Right ventricle myocardium superior (tissue), 1 donor: ENCODE measurements at places on chromosomes 4 and X. TPM values are rescaled to one million over a fixed set of nuclear protein-coding genes. Genes with fewer than 3 reads are reported as not detected.

- DNase-seq = no peak
Observed at GRCh38 chr4:40331101-40331745, 3.9 kb upstream of the CHRNA9 start.

GRCh38 chr4:104615496-104615895 lies 120.8 kb upstream of the CXXC4 start:
- DNase-seq = no peak

GRCh38 chr4:3775005-3775404 lies 8.8 kb downstream of the ADRA2C start:
- DNase-seq = no peak

DNA sequence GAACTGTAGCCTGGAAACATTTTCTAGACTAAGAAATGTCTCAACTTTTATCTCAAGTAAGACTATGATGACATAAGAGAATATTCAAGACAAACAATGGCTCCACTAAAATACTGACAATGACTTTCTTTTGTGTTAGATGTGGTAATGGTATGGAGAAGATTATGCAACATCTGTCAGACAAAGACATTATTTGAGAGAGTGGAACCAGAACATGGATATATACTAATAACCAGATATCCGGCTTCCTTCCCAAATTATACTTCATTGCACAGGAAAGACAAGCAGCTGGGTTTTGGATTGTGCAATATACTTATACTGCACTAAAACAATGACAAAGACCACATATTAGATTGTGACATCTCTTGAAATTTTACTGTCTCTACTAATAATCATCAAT lies 290.8 kb upstream of the GIMD1 start:
- no peak for DNase-seq

- DNase-seq = no peak
Observed at GRCh38 chrX:38694394-38694793, 106.9 kb upstream of the MID1IP1 start.

- no peak for DNase-seq
Observed at GRCh38 chr4:24915121-24915922, 2.5 kb upstream of the CCDC149 start.

GRCh38 chr4:117422297-117422696 lies 336.9 kb upstream of the TRAM1L1 start:
- DNase-seq = no peak

- DNase-seq = no peak
Observed at GRCh38 chr4:140704964-140705363, 51.2 kb downstream of the TBC1D9 start.

- DNase-seq = no peak
Observed at GRCh38 chr4:140004922-140005627, 148.9 kb downstream of the MAML3 start.

- DNase-seq = no peak
Observed at GRCh38 chr4:53608242-53608641, 17.0 kb upstream of the LNX1 start.

- DNase-seq = no peak
Observed at GRCh38 chr4:127686658-127687057, 43.5 kb upstream of the SLC25A31 start.

DNA sequence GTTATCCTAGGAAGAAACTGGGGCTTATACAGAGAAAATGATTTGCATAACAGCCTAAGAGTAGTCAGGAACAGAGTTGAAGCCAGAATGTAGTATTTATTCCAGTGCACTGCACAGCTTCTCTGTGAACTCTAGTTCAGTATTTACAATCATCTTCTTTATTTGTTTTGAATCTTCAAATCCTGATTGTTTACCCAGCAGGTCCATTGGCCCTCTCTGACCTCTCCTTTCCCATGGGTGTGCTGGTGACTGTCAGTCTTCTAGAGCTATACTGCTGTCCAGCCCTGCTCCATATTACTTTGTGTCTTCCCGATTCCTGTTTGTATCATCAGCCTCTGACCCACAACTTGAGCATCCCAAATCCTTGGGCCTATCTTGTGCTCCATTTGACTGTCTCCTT lies 301.9 kb upstream of the HS3ST1 start:
- no peak for DNase-seq

DNA sequence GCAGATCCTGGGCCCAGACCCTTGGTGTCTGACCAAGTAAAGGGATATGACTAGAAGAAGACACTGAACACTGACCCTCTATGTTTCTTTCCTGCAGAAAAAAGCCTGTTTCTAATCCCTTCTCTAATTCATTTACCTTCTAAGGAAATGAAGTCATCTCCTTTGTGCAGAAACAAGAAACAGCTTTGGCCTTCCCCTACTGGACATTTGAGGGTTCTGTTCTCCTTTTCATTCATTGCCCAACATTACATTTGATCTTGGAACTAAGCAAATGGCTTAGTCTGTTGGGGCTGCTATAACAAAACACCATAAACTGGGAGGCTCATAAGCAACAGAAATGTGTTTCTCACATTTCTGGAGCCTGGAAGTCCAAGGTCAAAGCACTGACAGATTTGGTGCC lies 20.0 kb downstream of the HCCS start:
- DNase-seq = no peak

DNA sequence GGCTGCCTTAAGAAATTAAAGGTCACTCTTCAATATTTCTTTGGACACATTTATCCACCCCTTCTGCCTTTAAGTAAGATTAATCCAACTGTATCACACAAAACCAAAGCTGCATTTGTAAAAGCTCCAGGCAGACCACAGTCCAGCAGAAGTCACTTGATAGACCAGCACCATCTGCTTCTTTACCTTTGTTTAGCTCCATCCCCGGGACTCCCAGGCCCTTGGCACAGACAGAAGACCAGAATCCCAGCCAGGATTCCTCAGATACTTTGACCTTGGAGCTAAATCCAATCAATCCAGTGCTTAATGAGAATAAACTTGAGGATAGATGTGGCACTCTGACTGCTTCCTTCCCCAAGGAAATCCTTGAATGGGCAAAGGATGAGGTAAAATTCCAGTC lies 333.1 kb upstream of the RASGEF1B start:
- no peak for DNase-seq

DNA sequence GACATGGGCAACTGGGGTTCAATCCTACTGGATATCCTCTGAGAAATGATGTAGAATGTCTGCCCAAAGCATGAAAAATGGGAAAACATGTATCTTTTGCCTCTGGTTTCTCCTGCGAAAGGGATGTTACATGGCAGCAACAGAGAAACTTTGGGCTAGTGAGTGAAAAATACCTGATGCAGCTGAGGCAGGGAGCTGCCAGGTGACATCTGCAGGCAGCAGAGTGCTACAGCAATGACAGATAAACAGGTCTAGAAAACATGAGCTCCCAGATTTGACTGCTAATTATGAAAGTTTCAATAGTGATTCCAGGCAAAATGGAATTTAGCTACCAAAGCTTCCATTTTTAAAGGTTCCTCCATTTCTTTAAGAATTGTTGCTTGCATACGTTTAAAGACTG lies 4.8 kb upstream of the CXCL1 start:
- DNase-seq = no peak

GRCh38 chr4:142473218-142473959 lies 372.7 kb downstream of the INPP4B start:
- peak; percentile 50 for DNase-seq

GRCh38 chr4:146022541-146022940 lies 83.9 kb upstream of the ZNF827 start:
- DNase-seq = no peak

- no peak for DNase-seq
Observed at GRCh38 chr4:1291091-1291490, 1.4 kb downstream of the MAEA start.

- no peak for DNase-seq
Observed at GRCh38 chr4:1992468-1993168, 16.2 kb downstream of the NELFA start.

- DNase-seq = no peak
Observed at GRCh38 chr4:70721747-70722146, at the start of gene RUFY3. RUFY3 (plus strand) TSS chr4:70721964; CDS start chr4:70722574, 610 bp downstream.

GRCh38 chr4:13203101-13203500 lies 281.0 kb downstream of the RAB28 start:
- no peak for DNase-seq

GRCh38 chrX:115494161-115494560 lies 66.8 kb upstream of the PLS3 start:
- DNase-seq = no peak

DNA sequence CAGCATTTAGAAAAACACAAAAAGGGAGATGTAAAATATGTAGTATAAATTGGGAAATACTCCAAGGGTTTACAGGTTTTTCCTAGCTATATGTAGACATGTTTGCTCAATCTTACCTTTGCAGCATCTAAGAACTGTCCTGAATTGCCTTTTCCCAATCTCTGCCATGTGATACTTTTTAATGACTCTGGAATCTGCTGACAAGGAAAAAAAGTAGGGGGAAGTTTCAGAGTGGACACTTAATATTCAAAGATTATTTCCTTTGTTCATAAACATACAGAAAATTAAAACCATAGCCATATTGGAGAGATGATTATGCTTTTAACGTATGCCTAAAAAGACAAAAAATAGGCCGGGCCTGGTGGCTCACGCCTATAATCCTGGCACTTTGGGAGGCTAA lies 41.4 kb downstream of the ABCB7 start:
- DNase-seq = no peak

Gene ADAM29
- total RNA-seq = not detected

Gene DGKK
- not detected for total RNA-seq

Gene FAM184B
- total RNA-seq = not detected

Gene RTL5
- total RNA-seq = 2.4 TPM

Gene INTS6L
- total RNA-seq = 2.4 TPM
